Activated naive CD4-positive, alpha-beta T cell (primary cell): ENCODE measurements at places on chromosomes 1 and 21.

DNA sequence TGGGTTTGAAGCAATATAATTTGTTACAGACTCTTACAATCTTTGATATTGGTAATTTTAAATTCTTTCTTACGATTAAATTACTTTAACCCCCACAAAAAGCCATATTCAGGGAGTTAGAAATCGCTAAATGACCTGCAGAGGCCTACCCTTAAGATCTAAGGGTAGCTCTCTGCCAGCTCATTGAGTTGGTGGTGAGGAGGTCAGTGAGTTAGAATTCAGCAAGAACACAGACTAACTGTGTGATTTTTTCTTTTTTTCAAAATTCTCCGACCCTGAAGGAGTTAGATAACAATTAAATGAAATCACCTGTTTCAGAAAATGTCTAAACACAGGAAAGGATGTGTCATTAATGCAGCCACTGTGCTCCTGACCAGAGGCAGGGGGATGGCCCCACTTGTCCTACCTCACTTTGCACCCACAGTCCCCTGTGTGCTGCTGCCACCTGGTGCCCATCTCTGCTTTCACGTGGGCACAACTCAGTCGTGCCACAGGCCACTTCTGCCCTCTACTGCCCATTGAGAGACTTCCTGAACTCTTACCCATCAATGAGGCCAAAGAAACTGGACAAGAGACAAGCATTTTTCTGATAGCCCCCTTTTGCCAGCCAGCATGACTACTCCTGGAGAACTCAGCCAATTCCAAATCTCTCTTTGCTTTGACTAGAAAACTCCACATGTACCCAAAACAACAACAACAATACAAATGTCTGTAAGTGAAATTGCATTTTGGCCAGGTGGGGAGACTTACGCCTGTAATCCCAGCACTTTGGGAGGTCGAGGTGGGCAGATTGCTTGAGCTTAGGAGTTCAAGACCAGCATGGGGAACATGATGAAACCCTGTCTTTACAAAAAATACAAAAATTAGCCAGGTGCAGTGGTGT lies 8.4 kb downstream of the CFAP45 start:
- peak; percentile 63 for DNase-seq

GRCh38 chr1:85019994-85020393 lies 23.1 kb upstream of the MCOLN2 start:
- DNase-seq: no peak

- no peak for DNase-seq
These were observed 211.5 kb downstream of the KCNJ6 start for GRCh38 chr21:37704751-37705150.

GRCh38 chr1:32636914-32637645 lies 13.3 kb downstream of the ZBTB8OS start:
- no peak for DNase-seq

GRCh38 chr1:8394456-8395321 lies 76.8 kb downstream of the SLC45A1 start:
- DNase-seq: no peak

DNA sequence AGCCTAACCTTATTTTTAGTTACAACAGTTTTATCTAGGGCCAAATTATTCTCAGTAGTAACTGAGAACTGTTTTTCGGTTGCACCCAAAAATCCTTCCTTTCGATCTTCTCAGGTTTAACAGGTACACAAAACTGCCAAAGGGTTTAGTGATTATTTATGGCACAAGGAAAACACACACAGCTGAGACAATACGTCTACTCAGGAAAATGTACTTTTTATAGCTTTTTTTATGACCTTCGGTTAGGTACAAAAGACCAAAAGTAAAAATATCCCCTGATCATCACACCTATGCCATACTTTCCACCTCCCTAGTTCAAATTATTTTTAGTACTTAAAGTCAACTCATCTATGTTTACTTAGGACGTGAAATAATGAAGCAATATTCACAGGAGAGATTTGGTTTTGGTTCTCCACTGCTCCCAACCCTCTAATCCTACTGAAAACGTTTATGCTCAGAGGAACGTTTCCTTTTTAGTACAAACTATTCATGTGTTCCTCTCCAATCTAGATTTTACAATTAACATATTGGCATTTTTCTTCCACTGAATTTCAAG lies 48.7 kb downstream of the TTLL7 start:
- DNase-seq: no peak

GRCh38 chr1:1259951-1260600 lies 13.6 kb upstream of the C1QTNF12 start:
- DNase-seq: no peak

- DNase-seq: no peak
These were observed 2.8 kb downstream of the SRARP start for GRCh38 chr1:16006552-16007485.

DNA sequence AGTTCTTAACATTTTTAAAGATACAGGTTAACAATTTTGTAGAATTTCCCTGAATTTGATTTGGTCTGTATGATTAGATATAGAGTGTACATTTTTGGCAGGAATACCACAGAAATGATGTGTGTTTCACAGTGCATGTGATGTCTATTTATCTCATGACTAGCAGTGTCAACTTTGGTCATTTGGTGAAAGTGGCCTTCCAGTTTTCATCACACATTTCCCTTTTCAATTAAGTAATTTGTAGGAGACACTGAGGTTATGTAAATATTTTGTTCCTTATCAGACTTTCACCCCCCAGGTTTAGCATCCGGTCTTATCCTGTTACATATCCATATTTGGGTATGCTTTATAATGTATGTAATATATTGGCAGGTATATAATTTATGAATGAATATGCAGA lies 41.8 kb downstream of the MAP3K7CL start:
- DNase-seq: no peak
